Hair follicle dermal papilla cell (primary cell): ENCODE measurements at places on chromosomes 3 and 15. TPM values are rescaled to one million over a fixed set of nuclear protein-coding genes. Genes with fewer than 3 reads are reported as not detected.

Gene SLC24A5
- total RNA-seq: 0.16 TPM in 1 of 2 replicates, not detected in the other

Gene CD80
- under 0.01 TPM in 1 of 2 replicates, not detected in the other for total RNA-seq

Gene PEAK1
- 156 and 177 TPM in 2 replicates for total RNA-seq

Gene RAB7A
- total RNA-seq: 65.6 and 67.9 TPM in 2 replicates

Gene RASGRP1
- total RNA-seq: 0.24 and 0.32 TPM in 2 replicates

Gene VWA5B2
- total RNA-seq: not detected in 2 replicates

Gene CCDC71
- total RNA-seq: 36.8 and 37.6 TPM in 2 replicates

Gene NR1I2
- 0.16 TPM in 1 of 2 replicates, not detected in the other for total RNA-seq

Gene C3orf22
- not detected in 2 replicates for total RNA-seq

Gene SH3GL3
- 0.24 TPM in 1 of 2 replicates, not detected in the other for total RNA-seq

Gene SERPINI2
- total RNA-seq: not detected in 2 replicates

Gene GASK1A
- 0.97 and 1.3 TPM in 2 replicates for total RNA-seq

Gene SKOR1
- total RNA-seq: 0.24 and 0.49 TPM in 2 replicates

Gene SLCO2A1
- total RNA-seq: 0.73 and 2.4 TPM in 2 replicates

Gene CACNA2D3
- 2.4 and 4.2 TPM in 2 replicates for total RNA-seq

Gene CCRL2
- total RNA-seq: 0.12 and 0.32 TPM in 2 replicates

Gene HMG20A
- 32.9 and 43.3 TPM in 2 replicates for total RNA-seq

Gene TRH
- not detected in 2 replicates for total RNA-seq

Gene STAC
- total RNA-seq: 14.3 and 22.9 TPM in 2 replicates

Gene C15orf62
- total RNA-seq: 0.12 TPM in 1 of 2 replicates, not detected in the other

Gene NUP210
- under 0.01 TPM in 1 of 2 replicates, not detected in the other for total RNA-seq

Gene IQCH
- total RNA-seq: 4.5 and 5.8 TPM in 2 replicates

Gene TMEM207
- not detected in 2 replicates for total RNA-seq

Gene UBA7
- 79.9 and 94.6 TPM in 2 replicates for total RNA-seq

Gene WDR93
- not detected in 2 replicates for total RNA-seq

Gene NANOGP8
- 0.32 TPM in 1 of 2 replicates, not detected in the other for total RNA-seq

Gene RETNLB
- total RNA-seq: not detected in 2 replicates

Gene GATM
- total RNA-seq: not detected in 2 replicates

Gene STARD5
- 5.5 and 8.1 TPM in 2 replicates for total RNA-seq

Gene CAMP
- total RNA-seq: not detected in 2 replicates

Gene CRTAP
- total RNA-seq: 291 and 293 TPM in 2 replicates

Gene EAF1
- 21.1 and 26.3 TPM in 2 replicates for total RNA-seq

Gene MBD4
- total RNA-seq: 26.5 and 38.5 TPM in 2 replicates

Gene CLDN16
- total RNA-seq: not detected in 2 replicates

Gene GOLGA6D
- under 0.01 TPM in 1 of 2 replicates, not detected in the other for total RNA-seq

Gene CPNE9
- total RNA-seq: not detected in 2 replicates

Gene CLDN18
- total RNA-seq: under 0.01 TPM in 1 of 2 replicates, not detected in the other

Gene RLBP1
- total RNA-seq: not detected in 2 replicates

Gene MORC1
- total RNA-seq: not detected in 2 replicates

Gene CKMT1B
- not detected in 2 replicates for total RNA-seq

Gene GOLGB1
- total RNA-seq: 47.8 and 48.0 TPM in 2 replicates

Gene KNG1
- total RNA-seq: not detected in 2 replicates

Gene TICRR
- 0.65 and 0.73 TPM in 2 replicates for total RNA-seq

Gene VILL
- total RNA-seq: 10.1 TPM in 2 replicates
